Renal cortex interstitium (tissue), 15 donors: ENCODE measurements at places on chromosomes 5 and 9. TPM values are rescaled to one million over a fixed set of nuclear protein-coding genes. Genes with fewer than 3 reads are reported as not detected.
A peak's percentile ranks its signal among the peaks of the same experiment; 100 is the strongest.

- no peak for DNase-seq
Observed at GRCh38 chr5:171711571-171711970, 74.0 kb upstream of the SMIM23 start.

DNA sequence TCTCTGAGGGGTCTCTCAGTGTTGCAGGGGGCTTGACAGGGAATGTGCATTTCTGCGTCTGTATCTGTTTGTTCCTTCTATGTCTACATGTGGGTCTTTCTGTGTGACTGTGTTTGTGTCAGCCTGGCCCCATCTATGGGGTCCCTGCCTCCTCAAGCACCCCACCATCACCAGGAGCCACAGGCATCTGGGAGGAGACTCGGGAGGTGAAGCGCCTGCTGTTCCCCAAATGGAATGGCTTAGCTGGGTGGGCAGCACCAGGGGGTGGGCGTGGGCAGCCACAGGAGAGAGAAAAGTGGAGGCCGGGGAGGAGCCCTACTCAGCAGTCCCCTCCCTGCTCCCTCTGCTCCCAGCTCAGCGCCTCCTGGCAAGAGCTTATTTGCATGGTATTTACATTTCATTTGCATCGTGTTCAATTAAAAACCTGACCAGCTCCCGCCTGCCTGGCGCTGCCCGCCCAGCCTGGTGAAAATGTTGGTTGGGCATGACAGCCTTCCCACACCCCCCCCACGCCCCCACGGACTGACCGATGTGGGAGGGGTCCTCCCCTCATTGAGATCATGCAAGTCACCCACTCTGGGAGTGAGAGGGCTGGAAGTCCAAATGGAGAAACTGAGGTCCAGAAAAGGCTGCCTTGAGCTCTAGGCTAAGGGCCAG lies 50.5 kb downstream of the CXXC5 start:
- DNase-seq: peak; percentile 87

- DNase-seq: no peak
Observed at GRCh38 chr9:133677126-133678010, 41.2 kb downstream of the DBH start.

DNA sequence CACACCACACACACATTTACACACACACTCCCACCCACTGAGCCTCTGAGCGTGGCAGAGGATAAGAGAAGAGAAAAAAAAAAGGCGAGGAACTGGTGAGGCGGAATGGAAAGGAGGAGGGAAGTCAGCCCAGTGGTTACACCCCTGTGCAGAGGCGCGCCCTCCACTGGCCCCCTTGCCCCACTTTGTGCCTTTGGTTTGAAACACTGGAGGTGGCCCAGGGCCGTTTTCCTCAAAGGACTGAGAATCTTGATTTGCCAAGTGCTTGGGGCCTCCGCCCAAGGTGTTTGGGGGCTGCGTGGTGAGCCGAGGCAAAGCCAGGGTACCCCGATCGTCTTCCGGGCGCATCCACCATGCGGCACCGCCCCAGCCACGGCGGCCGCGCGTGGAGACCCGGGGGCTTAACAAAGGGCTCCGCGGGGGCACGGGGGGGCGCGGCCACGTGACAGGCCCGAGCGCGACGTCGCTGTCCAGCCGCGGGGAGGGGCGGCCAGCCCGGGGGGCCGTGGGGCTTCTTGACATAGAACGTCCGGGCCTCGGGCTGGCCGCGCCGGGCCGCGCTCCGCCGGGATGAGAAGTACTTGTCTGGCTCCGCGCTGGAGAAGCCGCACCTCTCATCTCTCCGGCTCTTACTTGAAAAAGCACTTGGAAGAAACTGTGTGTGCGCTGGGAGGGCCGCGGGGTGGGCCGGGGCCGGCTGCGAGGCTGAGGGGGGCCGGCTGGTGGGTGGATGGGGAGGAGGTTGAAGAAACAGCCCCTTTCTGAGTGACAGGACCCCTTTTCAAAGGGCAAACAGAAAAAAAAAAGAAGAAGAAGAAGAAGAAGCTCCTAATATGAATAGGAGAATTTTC lies 21.0 kb downstream of the NR2F1 start:
- DNase-seq: no peak

DNA sequence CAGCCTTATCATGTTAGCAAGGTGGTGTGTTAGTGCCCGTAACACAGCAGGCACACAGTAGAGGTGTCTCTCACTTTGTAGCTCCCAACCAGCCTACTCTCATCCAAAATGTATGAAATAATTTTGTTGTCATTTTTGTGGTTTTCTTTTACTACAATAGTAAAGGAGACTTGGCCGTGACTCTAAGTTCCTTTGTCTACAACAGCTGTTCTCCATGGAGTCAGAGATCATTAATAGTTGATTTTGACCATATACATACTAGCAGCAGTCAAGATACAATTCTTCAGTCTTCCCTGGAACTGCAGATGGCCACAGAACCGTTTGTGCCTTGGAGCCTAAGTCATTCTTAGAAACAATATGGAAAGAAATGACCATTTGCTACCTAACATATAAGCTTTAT lies 567.1 kb downstream of the TLR4 start:
- no peak for DNase-seq

GRCh38 chr5:72378639-72379289 lies 58.6 kb downstream of the PTCD2 start:
- DNase-seq: no peak

GRCh38 chr5:118544887-118545449 lies 443.4 kb downstream of the DTWD2 start:
- no peak for DNase-seq

- DNase-seq: no peak
Observed at GRCh38 chr5:143479394-143479793, 75.9 kb upstream of the NR3C1 start.

The CCNO gene
- 6.2 TPM for polyA plus RNA-seq

The KLF9 gene
- polyA plus RNA-seq: 10.1 TPM

The MVB12B gene
- 16.3 TPM for polyA plus RNA-seq

The GM2A gene
- 32.5 TPM for polyA plus RNA-seq

The ANKRD34B gene
- polyA plus RNA-seq: 0.30 TPM

The AUH gene
- polyA plus RNA-seq: 31.6 TPM
